ENCODE measurements at places on chromosomes 5 and 9.

DNA sequence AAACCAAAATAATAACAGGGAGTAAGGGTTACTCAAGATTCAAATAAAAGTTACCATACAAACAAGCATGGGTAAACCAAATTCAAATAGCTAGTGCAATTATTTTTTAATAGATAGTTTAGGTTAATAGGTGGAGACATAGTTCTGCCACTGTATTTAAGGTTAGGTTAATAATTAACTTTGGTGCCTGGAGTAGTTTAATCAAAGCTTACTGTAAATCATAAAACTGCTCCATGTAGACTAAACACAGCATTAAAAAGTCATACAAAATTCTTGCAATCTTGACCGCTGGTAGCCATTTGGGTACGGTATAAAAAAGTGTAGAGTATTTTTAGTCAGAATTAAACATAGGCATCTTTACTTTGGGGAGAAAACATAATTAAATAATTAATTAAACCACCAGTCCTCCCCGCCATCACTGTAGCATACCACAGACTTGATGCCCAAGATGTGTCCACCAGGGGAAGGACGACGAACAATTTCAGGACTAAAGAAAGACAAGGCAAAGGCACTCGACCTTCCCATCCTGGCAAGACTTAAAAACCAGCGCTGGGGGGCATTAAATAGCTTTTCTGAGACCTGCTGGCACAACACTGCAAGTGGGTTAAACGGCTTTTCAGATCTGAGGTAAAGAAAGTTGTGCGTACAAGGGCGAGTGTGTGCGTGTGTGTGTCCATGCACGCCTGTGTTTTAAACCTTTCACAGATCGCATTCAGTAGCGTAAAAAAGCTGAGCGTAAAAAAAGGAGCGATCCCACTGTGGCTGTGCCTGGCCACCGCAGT is 2.9 kb downstream of the SEMA6A start:
- no peak for DNase-seq

DNA sequence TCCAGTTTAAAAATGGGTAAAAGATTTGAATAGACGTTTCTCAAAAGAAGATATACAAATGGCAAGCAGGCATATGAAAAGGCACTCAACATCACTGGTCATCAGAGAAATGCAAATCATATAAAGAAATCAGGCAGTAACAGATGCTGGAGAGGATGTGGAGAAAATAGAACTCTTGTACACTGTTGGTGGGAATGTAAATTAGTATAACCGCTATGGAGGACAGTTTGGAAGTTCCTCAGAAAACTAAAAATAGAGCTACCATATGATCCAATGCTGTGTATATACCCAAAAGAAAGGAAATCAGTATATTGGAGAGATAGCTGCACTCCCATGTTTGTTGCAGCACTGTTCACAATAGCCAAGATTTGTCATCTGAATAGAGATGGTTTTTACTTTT is 42.7 kb downstream of the SLC12A2 start:
- DNase-seq: no peak

DNA sequence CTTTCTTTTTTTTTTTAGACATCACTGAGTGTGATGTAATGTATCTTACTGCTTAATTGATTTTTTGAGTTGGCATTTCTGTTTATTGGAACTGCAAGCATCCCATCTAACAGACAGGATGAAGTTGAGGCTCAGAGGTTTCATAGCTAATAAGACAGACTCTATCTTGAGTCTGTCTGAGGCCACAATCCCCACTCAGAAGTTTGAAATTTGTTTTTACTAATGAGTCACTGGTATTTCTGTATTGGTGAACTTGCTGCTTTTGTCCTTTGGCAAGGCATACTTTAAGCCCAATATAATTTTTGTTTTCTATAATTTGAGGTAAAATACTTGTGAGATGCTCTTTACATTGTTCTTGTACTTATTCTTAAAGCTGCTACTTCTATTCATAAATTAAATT is 491.2 kb downstream of the PSAT1 start:
- no peak for DNase-seq

GRCh38 chr9:5278486-5278885 is 26.0 kb downstream of the RLN2 start:
- DNase-seq: no peak

DNA sequence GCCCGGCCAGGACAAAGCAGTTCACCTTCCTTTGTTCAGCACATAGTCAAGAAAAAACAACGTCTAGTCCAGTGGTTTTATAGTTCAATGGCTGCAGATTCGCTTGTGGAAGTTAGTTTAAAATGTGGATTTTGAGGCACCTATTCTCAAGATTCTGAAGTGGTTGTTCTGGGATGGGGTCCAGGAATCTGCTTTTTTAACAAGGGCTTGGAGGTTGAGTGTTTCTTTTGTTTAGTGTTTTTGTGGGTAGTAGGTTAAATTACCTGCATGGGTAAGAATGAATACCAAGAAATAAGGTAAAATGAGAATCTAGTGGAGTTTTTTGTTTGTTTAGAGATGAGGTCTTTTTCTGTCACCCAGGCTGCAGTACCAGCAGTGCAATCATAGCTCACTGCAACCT is 28.4 kb upstream of the NADK2 start:
- no peak for DNase-seq

DNA sequence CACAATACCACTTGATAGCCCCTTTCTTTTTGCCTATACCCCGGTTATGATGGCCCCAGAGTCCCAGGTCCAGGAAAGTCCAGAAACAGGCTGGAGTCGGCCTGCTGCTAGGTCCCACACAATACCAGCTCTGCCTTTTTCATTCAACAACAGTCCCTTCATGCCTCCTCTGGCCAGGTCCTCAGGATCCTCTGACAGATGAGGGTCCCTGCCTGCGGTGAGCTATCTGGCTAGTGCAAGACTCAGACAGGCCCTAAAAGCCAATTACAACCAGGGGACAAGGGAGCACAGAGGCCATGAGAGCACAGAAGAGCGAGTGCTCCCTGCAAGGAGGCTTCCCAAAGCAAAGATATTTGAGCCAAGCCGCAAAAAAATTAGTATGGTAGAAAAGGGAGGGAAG is 84.8 kb upstream of the ZBTB43 start:
- no peak for DNase-seq

DNA sequence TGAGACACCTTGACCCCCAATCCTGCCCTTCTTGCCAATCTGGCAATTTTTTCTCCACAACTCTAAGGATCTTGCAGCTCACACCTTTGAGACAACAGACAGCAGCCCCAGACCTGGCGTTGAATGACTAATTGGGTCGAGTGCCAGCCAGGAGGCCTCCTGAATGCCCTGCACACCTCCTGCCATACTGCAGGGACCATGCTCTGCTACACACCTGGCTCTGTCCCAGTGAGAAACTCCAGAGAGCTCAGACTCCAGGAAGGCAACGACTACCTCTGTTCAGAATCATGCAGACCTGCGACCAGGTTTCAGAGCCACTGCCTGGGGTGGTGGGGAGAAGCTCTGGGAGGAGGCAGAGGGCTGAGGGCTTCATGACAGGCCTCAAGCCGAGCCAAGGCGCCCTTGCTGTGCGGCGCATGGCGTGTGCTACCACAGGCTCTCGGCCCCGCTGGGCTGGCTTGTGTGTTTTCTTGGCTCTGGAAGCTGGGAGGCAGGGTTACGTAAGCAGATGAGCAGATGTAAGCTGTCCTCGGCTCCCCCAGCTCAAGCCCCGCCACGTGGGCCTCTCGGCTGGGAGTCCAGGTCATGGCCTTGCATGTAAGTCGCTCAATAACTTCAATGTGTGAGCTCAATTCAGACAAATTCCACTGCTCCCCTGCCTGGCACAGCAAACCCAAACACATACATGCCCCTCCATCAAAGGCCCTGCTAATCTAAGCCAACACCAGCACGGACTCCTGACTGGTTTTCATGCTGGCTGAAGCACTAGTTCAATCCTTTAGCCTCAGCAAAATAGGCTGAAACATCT is 27.5 kb downstream of the B4GALT1 start:
- DNase-seq: no peak

- no peak for DNase-seq
Measured at GRCh38 chr5:44845777-44846176, 37.0 kb downstream of the MRPS30 start.

GRCh38 chr5:173527671-173528070 is 88.8 kb downstream of the BOD1 start:
- no peak for DNase-seq

DNA sequence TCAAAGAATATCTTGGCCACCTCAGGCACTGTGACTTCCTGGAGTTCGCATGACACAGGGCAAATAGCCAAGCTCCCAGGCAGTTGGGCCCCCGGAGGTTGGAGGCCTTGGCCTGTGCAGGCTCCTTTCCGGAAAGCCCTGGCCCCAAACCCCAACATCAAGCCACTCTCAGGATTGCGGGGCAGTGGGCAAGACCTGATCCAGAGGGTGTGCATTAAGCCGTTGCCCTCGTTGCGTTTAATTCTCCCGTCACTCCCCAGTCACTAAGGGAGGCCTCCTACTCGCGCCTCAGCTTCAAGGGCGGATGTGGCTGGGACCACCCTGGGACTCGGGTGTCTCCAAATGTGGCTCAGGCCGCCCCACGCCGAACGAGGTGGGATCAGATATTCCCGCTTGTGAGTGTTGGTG is 60.1 kb downstream of the TMEM174 start:
- DNase-seq: no peak

DNA sequence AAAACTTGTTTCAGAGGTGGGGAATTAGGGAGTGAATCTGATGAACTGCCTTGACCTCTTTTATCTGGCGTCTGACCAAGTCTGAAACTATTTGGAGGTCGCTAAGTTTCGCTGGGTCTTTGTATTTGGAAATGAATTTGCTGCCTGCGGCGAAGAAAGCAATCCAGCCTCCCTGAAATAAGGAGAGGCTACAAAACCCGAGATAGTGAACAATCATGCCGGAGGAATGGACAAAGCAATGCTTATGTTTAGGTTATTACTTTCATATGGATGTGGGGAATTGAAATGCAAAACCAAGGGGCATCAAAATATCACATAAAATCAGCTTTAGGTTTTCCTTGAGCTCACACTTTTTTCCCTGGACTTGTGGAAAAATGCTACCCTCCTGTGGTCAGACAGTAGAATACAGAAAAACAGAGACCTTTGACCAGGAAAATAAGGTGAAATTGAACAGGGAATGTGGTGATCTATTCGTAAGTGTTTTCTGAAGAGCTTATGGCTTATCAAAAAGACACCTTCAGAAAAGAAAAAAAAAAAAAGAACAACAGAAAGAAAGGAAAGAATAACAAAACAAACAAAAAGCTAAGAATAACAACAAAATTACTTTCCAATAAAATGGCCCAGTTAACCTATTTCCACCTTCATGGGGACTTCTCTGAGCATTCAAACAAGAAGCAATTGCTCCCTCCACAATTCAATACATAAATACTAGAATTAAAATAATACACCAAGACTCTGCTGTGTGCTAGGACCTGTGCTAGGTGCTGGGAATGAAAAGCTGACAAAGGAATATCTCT is 68.6 kb upstream of the DPYSL3 start:
- no peak for DNase-seq

DNA sequence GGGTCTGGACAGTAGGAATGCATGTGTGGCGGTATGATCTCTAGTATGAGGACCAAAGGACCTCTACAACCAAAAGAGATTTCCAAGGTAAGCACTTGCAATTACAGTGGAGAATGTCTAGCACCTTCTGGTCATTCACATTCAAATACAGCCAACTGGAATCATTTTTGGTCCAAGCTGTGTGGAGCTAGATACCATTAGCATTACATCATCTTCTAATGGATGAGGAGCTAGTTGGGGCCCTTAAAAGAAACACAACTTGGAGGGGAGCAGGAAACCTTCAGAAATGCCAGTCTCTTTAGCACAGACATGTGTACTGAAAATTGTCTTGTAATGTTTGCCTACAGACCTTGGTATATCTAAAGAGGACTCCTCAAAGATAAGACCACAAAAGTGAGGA is 244.7 kb downstream of the BNC2 start:
- no peak for DNase-seq

DNA sequence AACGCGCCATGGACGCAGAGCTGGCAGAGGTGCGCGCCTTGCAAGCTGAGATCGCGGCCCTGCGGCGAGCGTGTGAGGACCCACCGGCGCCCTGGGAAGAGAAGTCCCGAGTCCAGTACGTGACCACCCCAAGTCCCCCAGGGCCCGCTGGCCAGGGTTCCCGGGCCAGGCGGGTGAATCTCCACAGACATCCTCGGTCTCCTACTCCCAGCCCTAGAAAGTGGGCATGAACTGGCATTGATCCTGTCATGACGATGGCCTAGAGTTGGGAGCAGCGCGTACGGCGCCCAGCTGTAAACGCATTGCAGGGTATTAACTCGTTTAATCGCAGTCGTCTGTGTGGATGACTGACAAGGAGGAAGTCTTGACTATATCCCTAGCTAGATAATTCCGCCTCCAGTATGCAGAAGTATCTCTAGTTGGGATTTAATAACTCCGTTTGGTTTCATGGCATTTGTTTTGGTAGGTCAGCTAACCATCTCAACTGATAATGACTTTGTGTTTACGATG is 293 bp downstream of the CENPP start:
- DNase-seq: no peak

DNA sequence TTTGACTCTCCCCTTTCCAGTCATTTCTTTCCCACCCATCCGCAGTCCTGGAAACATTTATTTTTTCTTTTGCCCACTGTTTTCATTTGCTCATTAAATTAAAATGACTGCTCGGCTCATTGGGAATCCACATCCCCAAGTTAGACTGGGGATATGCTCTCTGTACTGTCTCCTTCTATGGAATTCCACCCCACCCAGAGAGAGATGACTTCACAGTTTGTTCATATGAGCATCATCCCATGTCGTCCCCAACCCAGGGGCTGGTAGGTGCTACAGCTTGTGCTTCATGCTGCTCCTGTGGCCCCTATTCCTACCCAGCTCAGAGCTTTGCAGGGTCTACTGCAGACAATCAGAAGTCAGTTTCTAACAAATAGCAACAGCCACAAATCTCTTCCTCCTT is 16.5 kb upstream of the RARS1 start:
- no peak for DNase-seq

GRCh38 chr5:6542421-6543345 is 90.2 kb downstream of the NSUN2 start:
- DNase-seq: no peak

- no peak for DNase-seq
Measured at GRCh38 chr5:168844016-168844921, 265.1 kb upstream of the PANK3 start.

GRCh38 chr9:69809304-69809863 is 11.2 kb upstream of the CFAP95 start:
- DNase-seq: no peak

DNA sequence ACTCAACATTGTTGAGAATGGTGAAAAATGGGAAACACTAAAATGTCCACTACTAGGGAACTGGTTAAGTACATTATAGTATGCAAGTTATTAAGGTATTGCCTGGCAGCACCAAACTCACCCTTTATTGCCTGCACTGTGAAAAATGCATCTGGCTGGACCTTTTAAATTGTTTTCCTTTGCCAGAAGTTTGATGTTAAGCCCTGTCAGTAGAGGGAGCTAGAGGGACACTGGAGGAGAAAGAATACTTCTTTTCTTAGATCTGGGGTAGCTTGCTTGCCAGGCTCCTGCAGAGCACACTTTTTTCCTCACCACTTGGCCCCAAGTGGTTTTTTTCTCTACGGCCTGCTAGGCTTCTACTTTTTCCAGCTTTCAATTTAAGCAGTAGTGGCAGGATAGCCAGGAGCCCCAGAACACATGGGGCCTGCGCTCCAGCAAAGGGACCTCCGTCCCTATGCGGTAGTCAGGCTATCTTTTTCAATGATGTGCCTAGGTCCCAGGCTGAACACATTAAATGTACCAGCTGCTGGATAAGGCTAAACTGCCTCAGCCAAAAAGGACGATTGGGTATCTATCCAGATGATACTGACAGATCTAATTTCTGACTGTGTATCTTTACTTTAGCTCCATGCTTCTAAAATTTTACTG is 8.0 kb upstream of the HABP4 start:
- DNase-seq: no peak

- no peak for DNase-seq
Measured at GRCh38 chr5:166505544-166505943, 1785.9 kb upstream of the WWC1 start.

All from activated CD8-positive, alpha-beta memory T cell treated with anti-CD3 and anti-CD28 coated beads for 1 hour (primary cell).